PC-9 (cell line): ENCODE measurements at places on chromosomes 1 and 21. TPM values are rescaled to one million over a fixed set of nuclear protein-coding genes. Genes with fewer than 3 reads are reported as not detected.

Gene OLIG2
- not detected in 2 replicates for total RNA-seq

Gene NES
- 6.8 and 7.0 TPM in 2 replicates for total RNA-seq

Gene LYPD8
- total RNA-seq: 0.74 and 1.4 TPM in 2 replicates

Gene GPATCH2
- total RNA-seq: 13.9 and 14.8 TPM in 2 replicates

Gene NBPF6
- total RNA-seq: 0.94 TPM in 1 of 2 replicates, not detected in the other

Gene KLF18
- total RNA-seq: not detected in 2 replicates

Gene PADI4
- total RNA-seq: 3.1 and 7.7 TPM in 2 replicates

- DNase-seq: no peak
Measured at GRCh38 chr1:75472089-75472970, 138.6 kb downstream of the SLC44A5 start.

GRCh38 chr1:198417039-198417438, 123.4 kb downstream of the ATP6V1G3 start:
- DNase-seq: no peak

- DNase-seq: no peak
Measured at GRCh38 chr1:230899841-230900251, 31.5 kb upstream of the C1orf198 start.

DNA sequence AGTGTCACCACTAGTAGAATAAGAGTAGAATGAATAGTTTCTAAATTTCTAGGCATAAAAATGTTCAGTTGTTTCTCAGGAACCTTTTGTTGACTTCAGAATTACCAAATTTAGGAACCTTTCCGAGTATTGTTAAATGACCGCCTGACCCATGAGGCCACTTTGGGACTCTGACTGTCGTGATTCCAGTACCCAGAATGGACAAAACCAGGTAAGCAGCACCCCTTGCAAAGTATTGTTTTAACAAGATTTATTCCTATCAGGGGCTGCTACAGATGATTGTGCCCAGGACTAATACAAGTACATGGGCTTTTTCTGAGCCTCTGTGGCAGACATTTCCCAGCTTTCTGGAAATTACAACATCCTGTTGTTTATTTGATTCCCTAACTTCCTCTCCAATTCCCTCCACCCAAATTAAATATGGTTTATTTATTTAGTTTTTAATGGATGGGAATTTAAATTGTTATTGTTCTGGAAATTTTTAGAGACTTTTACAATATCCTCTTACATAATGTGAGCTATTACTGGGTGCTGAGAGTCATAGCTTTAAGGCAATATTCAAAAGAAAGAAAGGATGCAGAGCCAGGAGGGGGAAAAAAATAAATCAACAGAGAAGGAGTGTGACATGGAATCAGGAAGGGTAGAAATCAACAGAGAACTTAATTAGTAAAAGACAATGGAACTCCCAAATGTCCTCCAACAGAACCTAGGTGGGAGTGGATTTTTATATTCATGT, 37.4 kb upstream of the NTPCR start:
- DNase-seq: no peak

DNA sequence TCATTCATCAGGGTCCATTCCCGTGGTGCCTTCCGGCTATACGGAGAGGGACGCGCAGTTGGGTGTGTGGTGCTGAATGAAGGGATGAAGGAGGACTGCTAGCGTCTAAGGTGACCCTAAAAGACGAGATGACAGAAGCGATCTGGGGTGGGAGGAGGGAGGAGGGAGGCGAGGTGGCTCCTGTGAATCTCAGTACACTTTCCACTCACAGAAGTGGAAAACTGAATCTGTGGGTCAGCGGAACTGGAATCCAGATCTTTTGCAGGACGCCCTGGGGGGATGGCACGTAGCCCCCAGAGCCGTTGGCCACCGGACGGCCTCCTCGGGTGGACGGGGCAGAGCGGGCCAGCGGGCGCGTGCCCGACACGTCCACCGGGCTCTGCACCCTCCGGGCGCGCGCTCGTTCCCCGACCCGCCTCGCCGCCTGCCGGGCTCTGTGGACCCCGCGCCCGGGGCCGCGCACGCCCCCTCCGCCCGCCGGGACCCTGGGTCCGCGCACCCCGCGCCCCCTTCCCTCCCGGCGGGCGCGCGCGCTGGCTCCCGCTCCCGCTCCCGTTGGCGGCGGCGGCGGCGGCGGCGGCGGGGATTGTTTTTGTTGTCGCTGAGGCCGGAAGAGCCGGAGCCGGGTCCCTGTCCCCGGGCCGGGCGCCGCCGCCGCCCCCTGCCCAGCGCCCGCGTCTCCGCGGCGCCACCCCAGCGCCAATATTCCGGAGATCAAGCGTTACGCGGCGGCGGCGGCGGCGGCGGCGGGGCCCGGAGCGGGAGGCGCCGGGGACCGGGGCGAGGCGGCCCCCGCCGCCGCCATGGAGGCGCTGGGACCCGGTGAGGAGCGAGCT, at the start of gene AGO4:
Gene AGO4 (plus strand): TSS at position 403 of the 836 bp plus-strand sequence. CDS start 401 bp downstream, at position 804.
- DNase-seq: peak; percentile 52

GRCh38 chr1:38555130-38555529, 304.4 kb downstream of the RRAGC start:
- no peak for DNase-seq

- no peak for DNase-seq
Measured at GRCh38 chr1:150976401-150976821, 1.8 kb upstream of the CERS2 start.

GRCh38 chr1:15020943-15021745, 132.4 kb upstream of the TMEM51 start:
- DNase-seq: no peak

- DNase-seq: peak; percentile 71
Measured at GRCh38 chr1:201709564-201710295, 119.2 kb upstream of the IPO9 start.

DNA sequence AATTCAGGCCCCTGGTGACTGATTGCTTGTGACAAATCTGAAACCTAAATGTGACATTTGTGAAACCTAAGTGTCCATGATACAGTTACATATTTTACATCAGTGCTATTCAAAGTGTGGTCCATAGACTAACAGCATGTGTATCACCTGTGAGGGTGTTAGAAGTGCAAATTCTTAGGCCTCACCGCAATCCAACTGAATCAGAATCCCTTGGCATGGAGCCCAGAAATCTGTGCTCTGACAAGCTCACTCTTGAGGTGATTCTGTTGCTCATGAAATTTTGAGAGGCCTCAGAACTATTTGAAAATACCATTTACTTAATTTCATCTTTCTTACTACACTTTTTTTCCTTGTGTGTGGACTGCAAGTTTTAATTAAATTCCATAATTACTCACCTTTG, 587.9 kb downstream of the ADGRL2 start:
- no peak for DNase-seq

- DNase-seq: no peak
Measured at GRCh38 chr1:54001591-54001990, 16.4 kb downstream of the LDLRAD1 start.

- no peak for DNase-seq
Measured at GRCh38 chr1:37655274-37655673, 20.6 kb upstream of the RSPO1 start.
